ENCODE measurements at places on chromosomes 4 and X.

- DNase-seq = no peak
These were observed 62.1 kb downstream of the FUNDC1 start for GRCh38 chrX:44480591-44480990.

DNA sequence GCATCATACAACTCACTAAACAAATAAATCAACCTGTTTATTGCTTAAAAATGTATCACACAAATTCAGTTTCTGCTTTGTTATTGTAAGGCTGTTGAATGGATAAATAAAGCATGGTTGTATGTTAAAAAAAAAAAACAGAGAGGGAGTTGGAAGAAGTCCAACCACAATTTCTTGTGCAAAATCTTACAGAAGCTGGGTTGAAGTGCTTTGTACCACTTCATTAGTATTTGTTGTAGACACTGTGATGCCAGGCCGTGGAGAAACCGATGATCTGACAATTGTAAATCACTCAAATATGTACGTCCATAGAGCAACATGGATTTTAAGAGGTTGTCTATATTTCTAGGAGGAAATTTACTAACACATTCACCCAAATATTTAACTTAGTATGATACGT is 132.6 kb upstream of the MXRA5 start:
- DNase-seq = no peak

DNA sequence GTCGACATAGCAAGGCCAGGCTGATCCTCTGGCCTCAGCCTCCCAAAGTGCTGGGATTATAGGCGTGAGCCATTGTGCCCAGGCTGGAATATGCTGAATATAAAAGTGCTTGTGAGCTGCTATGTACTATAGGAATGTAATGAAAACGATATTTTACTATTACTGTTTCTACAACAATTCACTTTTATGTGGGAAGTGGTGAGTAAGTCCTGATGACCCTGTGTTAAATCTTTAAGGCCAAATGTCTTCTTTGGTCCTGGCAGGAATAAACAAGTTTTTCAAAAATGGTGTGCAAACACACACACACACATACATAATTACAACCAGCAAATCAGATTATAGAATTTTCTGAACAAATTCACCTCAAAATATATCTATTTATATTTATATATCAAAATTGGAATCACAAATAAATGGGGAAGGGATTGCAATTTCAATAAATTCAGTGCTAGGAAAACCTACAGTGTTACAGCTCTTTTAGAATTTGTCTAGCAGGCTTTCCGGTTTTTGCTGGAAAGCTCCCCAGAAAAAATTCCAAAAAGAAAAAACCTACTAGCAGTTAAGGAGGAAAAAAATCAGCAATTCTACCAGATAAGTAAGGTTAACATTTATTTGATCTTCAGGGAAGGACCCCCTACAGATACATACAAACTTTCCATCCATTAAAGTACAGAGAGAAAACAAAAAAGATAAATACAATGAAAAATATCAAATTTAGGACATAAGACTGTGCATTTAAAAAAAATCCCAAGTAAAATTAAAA is 17.9 kb downstream of the SMIM14 start:
- DNase-seq = no peak

- no peak for DNase-seq
These were observed 678.1 kb downstream of the FAT4 start for GRCh38 chr4:125992891-125993290.

DNA sequence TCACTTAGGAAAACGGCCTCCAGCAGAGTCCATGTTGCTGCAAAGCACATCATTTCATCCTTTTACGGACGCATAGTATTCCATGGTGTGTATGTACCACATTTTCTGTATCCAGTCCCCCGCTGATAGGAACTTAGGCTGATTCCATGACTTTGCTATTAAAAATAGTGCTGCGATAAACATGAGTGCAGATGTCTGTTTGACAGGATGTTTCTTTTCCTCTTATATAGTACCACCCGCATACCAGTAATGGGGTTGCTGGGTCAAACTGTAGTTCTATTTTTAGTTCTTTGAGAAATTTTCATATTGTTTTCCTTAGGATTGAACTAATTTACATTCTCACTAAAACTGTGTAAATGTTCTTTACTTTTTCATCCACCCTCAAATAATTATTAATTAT is 50.5 kb downstream of the VEGFC start:
- DNase-seq = no peak

DNA sequence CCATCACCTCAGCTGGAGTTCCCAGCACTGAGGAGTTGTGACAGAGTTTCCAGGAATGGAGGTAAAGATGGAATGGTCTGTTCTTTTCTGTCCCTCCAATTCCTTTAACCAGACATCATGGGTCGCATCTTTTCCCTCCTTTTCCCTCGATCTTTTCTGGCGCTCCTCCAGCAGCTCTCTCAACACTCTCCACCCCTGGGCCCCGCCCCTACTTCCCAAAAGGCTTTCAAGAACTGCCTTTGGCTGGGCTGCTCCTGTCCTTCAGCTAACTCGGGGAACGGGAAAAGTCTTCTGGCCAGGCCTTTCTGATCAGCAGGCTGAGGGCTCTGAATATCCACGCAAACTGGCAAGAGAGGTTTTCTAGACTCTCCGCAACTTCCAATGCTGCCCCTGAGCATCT is 34.0 kb downstream of the UTP14A start:
- DNase-seq = no peak

DNA sequence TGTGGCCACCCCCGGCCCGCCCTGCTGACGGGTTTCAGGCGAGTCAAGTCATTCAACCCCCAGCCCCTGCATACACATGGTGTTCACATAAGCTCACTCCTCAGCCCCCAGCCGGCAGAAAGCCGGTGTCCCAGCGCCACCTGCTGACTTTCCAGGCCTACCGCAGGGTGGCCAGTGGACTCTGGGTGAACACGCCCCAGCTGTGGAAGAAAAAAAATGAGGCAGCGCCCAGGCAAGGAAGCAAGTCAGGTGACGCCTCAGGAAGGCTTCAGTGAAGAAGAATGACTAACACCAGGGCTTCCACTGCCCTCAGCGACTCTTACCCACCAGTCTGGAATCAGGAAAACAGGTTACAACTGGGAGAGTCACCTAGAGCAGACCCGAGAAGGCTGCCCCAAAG is 15.8 kb downstream of the BCAP31 start:
- DNase-seq = no peak

DNA sequence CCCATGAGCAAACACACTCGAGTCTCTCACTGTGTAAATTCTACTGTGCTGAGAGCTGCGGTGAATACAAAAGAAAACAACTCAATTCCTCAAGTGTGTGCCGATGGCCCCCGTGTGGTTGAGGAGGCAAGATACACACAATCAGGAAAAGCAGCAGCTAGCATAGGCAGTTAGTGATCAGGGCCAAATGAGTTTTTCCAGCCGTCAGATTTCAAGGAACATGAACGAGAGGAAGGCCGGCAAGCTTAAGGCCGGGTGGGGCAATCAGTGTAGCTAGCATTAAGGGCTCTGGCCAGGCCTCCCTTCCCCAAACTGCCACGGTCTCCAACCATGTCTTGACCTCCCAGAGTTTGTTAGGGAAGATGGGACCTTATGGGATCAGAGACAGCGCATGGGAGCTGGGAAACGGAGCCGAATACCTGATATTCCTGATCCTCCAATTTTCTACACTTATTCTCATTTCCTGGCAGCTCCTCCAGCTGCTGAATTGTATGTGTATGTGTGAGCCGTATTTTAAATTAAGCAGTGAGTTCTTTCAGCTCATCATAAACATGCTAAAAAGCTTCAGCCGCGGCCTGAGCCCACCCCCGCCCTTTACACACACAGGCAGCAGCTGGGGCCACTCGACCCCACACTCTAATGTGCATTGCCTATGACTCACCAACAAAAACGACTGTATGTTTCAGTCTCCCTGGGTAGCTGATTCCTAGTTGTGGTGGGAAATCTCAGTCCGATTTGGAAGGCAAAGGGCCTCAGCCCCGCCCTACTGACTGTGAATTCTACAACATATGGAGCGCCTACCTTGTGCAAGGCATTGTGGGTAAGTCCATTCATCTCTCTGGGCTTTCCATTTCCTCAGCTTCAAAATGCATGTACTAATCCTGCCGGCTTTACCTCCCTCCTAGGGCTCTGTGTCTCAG is 59.9 kb downstream of the RTL9 start:
- DNase-seq = no peak

- DNase-seq = no peak
These were observed 855.0 kb upstream of the GRID2 start for GRCh38 chr4:91448668-91449330.

DNA sequence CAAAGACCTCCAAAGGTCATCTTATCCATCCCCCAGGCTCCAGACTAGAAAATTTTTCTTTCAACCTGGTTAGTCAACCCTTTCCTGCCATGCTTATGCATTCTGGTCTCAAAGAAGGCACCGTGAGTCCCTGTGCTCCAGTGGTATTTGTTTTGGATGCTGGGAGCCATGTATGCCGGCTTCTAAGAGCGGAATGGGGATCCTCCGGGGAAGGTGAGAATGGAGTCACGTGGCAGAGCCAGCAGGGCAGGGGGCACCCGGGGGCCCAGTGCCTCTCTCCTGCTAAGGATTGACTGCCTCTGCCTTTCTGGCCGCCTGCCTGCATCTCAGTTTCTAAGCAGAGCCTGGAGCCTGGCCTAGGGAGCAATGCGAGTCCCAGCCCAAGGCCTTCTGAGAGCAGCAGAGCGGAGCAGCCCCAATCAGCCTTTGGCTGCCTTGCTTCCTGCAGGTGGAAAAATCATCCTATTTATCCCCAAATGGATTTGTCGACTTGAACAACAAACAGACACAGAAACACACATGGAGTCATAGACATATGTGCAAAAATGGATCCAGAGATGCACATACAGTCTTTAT is 141.0 kb downstream of the PJA1 start:
- DNase-seq = no peak

DNA sequence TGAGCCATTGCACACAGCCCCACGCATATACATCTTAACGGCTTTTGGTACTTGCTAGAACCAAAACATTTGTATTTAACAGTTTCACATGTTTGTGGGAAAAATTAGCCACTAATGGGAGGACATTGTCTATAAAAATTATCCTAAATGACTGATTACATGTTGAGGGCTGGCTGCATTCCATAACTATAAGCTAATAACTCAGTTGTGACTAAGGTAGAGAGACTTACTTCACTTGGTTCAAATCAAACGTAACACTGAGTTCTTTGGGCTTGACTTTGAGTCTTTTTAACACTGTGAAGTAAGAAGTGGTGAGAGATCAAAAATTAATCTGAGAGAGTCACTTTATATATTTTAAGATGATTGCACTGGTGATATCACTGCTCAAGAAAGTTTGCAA is 47.9 kb upstream of the PGRMC2 start:
- DNase-seq = no peak

GRCh38 chr4:573122-573892 is 2.8 kb downstream of the TMEM271 start:
- peak; percentile 75 for DNase-seq

DNA sequence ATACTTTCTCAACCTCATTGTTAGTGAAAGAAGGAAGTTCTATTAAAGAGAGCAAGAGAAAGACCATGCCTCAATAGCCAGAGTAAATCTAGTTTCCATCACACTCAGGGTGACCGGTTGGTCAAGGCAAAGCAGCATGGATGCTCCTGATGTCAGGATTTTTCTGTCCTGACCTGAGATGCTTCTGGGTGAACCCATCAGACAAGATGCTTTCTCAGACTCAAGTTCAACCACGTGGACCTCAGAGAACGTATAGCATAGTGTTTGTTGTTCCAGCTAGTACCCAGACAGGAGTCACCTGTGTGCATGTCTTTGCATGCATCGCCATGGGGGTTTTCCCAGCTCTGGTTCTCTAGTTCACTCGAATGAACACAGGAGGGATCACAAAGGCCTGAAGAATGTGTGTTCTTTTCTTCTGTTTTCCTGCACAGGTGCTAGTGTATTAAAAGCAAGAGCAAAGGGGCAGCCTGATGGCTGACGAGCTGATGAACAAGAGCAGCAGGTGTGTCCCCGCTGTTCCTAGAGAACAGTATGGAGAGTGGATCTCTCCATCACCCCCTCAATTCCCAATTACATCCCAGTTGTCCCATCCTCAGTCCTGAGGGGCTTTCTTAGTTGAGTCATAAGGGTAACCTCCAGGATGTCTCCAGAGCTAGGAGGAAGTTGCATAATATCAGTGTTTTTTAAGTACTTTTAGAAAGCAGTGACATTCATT is 110.5 kb upstream of the ENPP6 start:
- no peak for DNase-seq

DNA sequence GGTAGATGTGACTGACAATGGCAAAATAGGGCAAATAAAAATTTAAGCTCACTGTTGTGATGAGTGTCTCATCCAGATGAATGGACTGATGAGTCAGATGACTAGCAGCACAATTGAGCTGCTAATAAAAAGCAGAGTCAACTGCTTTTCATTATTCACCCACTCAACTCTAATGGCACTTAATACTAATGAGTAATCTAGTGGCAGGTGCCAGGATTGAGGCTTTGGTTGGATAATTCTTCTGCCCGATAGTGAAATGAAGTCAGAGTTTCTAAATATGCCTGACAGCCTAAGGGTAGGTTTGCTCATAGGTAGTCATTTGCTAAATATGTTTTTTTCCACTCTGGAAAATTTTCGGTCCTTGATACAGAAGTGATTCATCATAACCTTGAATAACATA is 10.4 kb downstream of the OGT start:
- DNase-seq = no peak

GRCh38 chrX:120999413-120999812 is 13.9 kb upstream of the CT47A1 start:
- DNase-seq = no peak

DNA sequence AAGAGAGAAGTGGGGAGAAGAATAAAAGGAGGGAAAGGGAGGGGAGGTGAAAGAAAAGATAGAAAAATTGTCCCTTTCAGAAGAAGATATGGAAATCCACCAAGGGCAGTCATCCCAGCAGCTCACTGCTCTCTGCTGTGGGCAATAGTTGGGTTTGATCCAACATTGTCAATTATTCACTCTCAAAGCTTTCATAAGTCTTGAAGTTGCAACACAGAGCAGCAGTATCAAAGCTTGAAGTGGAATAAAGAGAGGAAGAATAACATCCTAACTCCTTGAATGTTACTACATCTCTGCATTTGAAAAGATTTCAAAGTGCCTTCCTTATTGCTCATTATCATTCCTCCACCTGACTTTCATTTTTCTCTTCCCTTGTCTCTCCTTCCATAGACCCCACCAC is 62.3 kb upstream of the HHIP start:
- no peak for DNase-seq

- no peak for DNase-seq
These were observed 10.1 kb downstream of the SHOX start for GRCh38 chrX:640641-641040.

DNA sequence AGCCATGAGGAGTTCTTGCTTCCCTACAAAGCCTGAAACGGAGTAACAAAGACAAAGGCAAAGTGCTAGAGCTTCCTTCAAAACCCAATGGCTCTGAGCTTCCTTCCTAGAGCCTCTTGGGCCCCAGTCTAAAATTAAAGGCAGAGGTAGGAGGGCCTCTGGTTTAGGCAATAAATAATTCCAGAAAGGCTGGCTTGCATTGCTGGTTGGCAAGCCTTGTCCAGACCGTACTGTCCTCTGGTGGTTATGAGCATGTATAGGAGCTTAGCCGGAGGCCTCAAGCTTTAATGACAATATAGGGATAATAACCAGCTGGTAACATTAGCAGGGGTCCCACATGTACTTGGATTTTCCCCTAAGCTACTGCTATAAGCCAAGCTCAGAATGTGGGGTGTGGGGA is 237.3 kb downstream of the AR start:
- no peak for DNase-seq

GRCh38 chr4:18389115-18389514 is 367.6 kb upstream of the LCORL start:
- DNase-seq = no peak
